ENCODE measurements at places on chromosomes 7 and 10.

GRCh38 chr10:121592155-121592890 lies 5.9 kb downstream of the FGFR2 start:
- DNase-seq, result no peak

DNA sequence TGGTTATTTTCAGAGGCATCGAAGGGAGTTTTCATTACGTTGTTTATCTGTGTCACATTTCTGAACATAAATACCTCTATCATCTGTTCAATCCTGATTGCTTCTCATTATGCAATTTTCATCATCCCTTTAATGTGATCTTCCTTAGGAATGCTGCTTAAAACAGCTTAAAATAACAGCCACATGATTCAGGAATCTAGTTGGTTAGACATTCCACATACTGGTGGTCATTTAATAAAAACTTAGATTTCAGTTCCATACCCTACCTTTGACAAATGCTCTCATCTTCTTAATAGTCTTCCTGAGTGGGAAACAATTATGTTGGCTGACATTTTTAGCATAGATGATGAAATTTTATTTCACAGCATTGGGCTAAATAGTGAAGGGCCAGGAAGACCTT lies 191.3 kb upstream of the CDCA7L start:
- DNase-seq, result no peak

- DNase-seq, result no peak
Measured at GRCh38 chr7:49636400-49636799, 137.0 kb upstream of the VWC2 start.

- DNase-seq, result no peak
Measured at GRCh38 chr7:6035686-6036085, 4.5 kb downstream of the ANKRD61 start.

DNA sequence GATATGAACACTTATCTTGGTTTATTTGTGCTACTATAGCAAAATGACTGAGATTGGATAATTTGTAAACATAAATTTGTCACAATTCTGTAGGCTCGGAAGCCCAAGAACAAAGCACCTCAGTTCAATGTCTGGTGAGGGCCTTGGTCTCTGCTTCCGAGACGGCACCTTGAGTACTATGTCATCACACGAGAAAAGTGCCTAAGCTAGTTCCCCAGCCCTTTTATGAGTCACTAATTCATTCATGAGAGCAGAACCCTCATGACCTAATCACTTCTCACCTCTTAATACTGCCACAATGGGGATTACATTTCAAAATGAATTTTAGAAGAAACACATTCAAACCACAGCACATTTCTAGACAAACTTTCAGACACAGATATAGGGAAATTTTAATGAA lies 52.0 kb upstream of the PRSS1 start:
- no peak for DNase-seq

GRCh38 chr7:47040795-47041347 lies 541.0 kb downstream of the TNS3 start:
- no peak for DNase-seq

GRCh38 chr10:131842351-131843088 lies 58.3 kb upstream of the PPP2R2D start:
- no peak for DNase-seq

DNA sequence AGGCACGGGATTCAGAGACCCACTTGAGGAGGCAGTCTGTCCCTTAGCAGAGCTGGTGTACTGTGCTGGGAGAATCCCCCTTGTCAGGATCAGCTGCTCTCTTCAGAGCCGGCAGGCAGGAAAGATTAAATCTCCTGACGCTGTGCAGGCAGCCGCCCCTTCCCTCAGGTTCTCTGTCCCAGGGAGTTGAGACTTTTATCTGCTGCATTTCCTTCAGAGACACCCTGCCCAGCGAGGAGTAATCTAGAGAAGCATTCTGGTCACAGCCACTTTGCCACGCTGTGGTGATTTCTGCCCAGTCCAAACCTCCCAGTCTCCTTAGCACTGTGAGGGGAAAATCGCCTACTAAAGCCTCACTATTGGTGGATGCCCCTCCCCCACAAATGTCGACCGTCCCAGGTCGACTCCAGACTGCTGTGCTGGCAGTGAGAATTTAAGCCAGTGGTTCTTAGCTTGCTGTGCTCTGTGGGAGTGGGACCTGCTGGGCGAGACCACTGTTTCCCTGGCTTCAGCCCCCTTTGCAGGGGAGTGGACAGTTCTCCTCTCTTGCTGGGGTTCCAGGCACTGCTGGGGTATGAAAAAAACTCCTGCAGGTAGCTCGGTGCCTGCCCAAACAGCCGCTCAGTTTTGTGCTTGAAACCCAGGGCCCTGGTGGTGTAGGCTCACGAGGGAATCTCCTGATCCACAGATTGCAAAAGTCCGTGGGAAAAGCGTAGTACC lies 265.4 kb downstream of the ZWINT start:
- no peak for DNase-seq

DNA sequence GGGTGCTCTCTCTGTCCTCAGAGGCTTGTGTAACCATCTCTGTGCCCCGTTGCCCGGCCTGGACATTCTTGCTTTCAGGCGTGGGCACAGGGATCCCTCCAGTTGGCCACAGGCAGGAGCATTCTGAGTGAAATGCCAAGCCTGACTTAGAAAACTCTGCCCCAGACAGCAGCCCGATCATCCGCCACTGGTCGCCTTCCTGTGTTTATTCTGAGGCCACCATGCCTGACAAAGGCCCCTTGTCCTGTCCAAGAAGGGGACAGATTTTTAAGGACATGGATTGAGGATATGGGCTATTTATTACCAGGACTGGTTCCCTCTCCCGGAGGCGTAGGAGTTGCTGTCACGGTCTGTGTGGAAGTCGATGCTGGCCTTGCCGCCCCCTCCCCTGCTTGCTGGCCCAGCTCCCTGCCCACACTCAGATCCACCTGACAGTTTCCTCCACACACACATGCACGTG lies 54.3 kb downstream of the SPOCK2 start:
- no peak for DNase-seq

DNA sequence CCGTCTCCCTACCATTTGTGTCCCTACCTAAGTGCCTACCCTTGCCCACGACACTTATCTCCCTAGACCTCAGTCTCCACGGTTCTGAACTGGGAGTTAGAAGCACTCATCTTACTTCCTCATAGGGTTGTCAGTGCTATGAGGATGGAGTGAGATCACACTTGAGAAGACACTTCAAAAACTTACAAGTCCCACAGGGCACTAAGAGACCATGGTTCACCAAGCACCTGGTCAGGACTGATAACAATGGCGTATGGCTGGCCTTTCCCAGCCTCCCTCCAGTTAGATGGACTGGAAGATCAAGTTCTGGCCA lies 43.2 kb downstream of the KCNMA1 start:
- no peak for DNase-seq

- no peak for DNase-seq
Measured at GRCh38 chr10:86255405-86256251, 111.0 kb downstream of the GRID1 start.

- no peak for DNase-seq
Measured at GRCh38 chr7:77549106-77549870, 12.2 kb downstream of the PTPN12 start.

- DNase-seq, result no peak
Measured at GRCh38 chr7:132450696-132451095, 125.6 kb downstream of the PLXNA4 start.

DNA sequence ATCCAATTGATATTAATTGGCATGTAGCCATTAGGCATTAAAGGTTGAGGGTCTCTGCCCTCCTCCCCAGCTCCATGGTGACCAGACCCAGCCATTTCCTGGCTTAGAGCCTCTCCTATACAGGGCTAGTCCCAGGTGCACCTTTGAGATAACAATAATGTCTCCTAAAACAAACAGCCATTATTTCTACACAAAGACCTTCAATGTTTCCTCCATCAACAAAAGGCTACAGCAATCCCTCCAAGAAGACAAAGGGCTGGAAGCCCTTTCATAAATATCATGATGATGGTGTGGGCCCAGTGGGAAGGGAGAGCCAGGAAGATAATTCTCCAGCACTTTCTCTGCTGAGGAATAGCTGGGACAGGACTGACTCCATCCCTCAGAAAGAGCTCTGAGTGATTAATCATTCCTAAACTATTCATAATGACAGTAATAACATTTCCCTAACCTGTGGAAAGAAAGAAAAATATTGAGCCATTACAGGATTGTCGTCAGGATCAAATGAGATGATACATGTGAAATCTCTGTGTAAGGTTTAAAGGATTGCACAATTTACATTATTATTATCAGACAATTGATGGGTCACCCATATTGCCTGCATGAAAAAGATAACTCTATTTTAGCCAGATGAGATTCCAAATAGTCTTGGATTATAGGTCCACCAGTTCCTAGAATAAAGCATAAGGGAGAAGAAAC lies 10.2 kb downstream of the PKD2L1 start:
- DNase-seq, result no peak

GRCh38 chr7:78092331-78092730 lies 293.8 kb downstream of the PHTF2 start:
- DNase-seq, result no peak

- no peak for DNase-seq
Measured at GRCh38 chr10:121043124-121043849, 192.1 kb downstream of the WDR11 start.

- no peak for DNase-seq
Measured at GRCh38 chr7:13407911-13408310, 581.6 kb downstream of the ETV1 start.

- DNase-seq, result no peak
Measured at GRCh38 chr7:103656221-103656620, 210.2 kb upstream of the SLC26A5 start.

GRCh38 chr10:129774736-129775401 lies 189.2 kb downstream of the EBF3 start:
- no peak for DNase-seq

DNA sequence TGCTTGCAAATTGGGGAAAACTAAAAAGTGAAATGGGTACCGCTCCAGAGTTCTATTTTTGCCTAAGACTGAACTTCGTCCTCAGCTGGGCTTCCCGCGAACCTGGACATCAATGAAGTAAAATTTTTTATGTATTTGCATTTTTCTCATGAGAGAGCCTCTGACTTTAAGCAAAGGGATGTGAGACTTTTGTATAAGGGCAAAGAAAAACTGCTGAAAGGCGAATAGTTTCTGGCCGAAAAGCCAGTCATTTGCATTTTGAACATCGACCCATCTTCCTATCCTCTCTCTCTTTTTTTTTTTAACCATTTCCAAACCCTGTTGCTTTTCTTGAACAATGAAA lies 573 bp downstream of the PMPCB start:
- DNase-seq, result no peak

- no peak for DNase-seq
Measured at GRCh38 chr7:92735707-92736106, 100.7 kb downstream of the CDK6 start.

- no peak for DNase-seq
Measured at GRCh38 chr7:44274623-44274975, 50.8 kb downstream of the CAMK2B start.

DNA sequence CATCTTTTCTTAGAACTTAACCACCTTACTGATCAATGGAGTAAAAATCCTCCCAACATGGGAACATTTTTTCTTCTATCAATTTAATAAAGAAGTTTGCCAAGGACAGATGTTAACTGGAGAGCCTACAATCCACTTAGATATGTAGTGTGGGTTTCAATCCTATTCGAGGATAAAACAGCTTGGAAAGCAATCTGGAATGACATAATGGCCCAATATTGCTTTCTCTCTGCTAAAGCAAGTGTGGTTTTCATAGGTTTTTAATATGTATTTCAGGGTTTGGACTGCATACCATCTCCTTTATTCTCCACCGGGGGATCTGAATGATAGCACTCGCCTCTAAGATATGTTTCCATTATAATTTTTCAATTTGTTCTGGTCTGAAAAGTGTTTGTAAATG lies 149.7 kb downstream of the PRPF18 start:
- DNase-seq, result no peak

- no peak for DNase-seq
Measured at GRCh38 chr7:115868369-115868768, 162.2 kb downstream of the TFEC start.

DNA sequence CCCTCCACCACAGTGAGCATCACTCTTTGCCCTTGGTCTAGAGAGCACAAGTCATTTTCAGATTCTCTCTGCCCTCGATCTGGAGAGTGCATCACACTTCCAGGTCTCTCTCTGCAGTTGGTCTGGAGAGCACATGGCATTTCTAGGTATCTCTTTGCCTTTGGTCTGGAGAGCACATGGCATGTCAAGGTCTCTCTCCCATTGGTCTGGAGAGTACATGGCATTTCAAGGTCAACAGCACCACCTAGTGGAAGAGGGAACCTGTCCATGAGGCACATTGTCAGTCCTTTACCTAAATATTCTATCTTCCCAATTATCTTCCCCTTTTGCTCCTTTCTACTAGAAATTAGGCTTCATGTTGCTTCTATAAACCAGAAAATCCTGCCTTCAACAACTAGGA lies 1139.4 kb downstream of the XPNPEP1 start:
- DNase-seq, result no peak

DNA sequence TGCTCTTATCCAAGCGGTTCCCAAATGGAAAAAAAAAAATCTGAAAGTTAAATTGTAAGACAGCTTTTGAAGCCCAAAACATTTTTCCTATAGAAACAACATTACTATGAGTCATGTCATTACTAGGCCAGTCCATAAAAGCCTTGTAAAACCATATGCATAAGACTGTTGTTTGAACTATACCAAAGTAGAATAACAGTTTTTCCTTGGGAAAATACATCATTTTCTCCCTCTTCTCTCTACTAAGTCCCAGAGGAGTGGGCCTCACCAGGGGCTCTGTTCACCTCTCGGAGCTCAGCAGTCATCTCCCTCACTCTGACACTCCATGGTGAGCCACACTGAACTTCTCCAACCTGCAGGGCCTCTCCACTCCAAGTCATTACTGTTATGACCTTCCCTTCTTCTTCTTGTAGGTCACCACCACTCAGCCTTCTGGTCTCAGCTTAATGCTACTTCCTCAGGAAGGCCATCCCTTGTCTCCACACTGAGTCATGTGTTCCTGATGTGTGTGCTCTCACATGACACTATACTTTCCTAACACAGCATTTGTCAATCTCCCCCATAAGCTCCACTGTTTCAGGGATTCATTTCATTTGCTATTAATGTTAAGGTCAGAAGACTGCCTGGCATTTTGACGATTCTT lies 32.5 kb downstream of the ZNF438 start:
- no peak for DNase-seq

DNA sequence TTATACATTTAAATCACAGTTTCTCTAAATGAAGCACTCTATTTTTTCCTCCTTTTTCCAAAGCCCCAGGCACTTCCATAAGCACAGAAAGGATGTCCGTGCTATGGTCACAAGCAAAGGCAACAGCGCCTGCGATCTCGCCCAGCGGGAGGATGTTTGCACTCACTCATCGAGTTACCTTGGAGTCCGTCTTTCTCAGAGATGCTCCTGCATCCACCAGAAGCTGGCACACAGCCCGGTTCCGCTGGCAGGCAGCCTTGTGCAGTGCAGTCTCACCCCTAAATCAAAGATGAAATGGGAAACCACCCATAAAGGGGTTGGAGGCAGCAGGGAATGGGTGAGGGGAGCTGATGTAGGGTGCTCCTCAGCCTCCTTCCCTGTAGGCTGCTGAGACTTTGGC lies 51.9 kb upstream of the PTN start:
- DNase-seq, result no peak
